ENCODE measurements at places on chromosomes 6 and 20.

DNA sequence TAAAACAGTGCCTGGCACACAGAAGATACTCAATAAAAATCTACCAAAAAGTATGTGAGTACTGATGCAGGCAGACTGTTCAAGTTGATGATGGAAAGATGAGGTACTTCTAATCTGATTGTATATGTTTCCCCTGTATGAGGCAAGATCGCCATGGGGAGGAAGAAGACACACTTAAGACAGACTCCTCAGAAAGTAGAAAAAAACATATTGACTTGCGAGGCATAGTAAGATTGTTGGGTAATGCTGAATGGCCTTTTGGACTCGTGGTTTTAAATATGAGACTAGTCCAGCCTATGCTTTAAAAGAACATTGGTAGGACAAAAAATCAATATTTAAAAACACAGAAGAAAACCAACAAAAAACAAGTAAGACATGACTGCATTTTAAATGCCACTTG is 72.6 kb downstream of the SHPRH start:
- DNase-seq: no peak

DNA sequence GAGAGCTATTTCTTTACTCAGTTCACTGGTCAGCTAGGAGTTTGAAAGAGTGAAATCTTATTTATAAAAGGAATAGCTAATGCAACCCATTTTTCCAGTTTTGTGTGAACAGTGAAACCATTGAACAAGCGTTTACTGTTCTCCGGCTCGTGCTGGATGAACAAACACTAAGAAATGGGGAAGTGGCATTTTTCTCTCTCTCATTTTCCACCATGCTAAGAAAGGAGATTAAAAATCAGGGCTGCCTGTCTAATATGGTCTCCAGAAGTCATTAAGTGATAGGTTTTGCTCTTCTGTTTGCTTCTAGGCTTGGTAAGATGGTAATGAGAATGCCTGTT is 774 bp upstream of the SFT2D1 start:
- no peak for DNase-seq

DNA sequence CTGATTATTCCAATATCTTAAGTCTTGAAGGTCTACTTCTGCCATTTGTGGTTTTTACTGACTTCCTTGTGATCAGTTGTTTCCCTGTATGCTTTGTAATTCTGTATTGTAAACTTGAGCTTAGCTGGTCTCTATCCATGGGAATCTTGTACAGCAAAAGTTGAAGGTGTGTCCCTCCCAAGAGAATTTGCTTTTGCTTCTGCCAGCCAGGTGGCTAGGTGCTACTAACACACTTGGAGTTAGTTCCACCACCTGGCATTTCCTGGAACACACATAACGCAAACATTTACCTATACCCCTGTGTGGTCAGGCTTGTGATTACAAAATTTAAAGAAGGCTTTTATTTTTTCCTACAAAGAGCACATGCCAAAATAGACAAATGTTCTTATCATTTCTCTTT is 141.2 kb downstream of the GRM4 start:
- DNase-seq: peak; percentile 86

DNA sequence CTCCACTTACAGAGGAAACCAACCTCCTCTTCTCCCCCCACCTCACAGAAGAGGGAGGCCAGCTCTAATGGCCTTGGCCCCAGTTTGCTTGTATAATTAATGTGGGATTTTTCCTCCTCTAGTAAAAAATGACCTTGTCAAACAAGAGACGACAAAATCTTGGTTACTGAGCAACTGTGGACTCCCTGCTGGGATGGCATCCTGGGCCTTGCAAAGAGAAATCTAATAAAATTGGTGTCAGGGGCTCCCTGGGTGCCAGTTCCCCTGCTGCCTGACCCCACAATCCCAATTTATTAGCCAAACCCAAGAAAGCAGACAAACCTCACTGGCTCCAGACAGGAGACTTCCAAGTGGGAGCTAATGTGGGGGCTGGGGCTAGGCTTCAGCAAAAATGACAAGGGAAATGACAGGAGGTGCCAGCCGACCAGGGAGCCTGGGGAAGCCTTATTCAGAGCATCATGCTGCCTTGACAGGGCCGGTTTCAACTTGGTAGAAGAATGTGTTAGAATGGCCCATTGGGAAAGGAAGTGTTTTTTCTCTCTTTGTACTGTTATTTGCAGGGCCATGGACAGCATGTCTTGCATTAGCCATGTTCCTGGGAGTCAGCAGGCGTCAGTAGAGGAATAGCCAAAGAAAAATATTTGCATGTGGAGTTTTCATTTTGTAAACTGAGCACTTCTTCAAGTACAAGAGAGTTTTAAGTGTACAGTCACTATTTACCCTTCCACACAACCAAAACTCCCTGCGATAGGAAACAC is 816.9 kb downstream of the DHX35 start:
- no peak for DNase-seq

GRCh38 chr6:112113431-112113830 is 26.0 kb downstream of the FAM229B start:
- DNase-seq: no peak

GRCh38 chr6:5679691-5680090 is 327.0 kb downstream of the NRN1 start:
- DNase-seq: no peak

DNA sequence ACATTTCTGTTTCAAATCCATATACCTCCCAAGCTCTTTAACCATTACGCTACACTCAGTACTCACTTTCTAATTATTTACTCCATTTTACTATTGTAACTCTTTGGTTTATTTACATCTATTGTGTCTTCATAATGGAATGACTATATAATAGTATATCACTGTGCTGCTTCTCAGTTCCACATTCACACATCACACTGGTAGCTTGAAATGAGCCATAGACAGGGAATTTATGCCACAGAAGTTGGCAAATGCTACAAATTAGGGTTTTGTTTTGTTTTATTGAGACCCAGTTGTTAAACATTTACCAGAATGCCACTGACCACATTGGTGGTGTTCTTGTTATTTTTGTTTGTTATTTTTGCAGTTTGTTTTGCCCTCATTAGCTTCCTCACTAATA is 213.9 kb downstream of the KCNQ5 start:
- DNase-seq: no peak

- DNase-seq: no peak
These were observed 119.2 kb downstream of the MRPL14 start for GRCh38 chr6:44007818-44008621.

DNA sequence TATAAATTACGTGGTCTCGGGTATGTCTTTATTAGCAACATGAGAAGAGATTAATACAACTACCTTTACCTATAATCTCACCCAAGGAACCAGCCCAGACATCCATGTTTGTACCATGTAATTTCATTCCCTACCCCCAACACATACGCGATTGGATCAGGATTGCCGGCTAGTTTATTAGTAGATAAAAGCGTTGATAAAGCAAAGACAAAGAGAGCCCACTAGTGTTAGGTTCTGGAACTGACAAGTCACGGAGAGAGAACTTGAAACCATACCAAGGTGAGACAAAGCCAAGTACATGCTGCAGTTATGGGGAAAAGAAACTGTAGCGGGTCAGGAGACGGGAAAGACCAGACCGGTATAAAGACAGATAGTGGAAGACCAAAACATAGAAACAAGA is 37.4 kb upstream of the FAM135A start:
- DNase-seq: no peak

DNA sequence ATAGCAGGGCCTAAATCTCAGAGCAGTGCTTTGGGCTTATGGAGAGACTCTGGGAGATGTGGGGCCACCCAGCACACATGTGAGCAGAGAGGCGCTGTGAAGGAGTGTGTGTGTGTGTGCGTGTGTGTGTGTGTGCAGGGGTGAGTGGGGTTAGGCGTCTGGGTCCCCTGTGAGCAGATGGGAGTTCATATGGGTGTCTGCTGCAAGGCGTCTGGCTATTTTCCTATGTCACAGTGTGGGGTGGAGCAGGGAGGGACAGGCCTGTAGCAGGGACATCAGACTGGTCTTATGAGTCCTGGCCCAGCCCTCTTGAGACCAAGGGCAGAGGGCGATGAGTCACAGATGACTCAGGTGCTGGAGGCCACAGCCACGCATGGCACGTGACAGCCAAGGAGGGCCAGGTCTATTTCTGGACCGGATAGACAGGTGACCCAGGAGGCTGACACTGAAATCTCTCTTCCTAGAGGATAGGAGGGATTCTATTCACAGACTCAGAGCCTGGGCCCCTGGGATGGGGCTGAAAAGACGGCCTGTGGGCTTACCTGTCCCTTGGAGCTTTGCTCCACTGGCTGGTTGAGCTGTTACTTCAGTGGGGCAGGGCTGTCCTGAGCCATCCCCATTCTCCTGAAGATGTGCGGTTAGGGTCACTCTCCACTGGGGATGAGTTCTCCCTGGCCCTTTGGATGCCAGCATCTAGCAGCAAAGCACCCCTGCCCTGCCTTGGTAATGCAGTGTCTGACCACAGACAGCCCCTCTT is 28.9 kb downstream of the VEGFA start:
- no peak for DNase-seq

DNA sequence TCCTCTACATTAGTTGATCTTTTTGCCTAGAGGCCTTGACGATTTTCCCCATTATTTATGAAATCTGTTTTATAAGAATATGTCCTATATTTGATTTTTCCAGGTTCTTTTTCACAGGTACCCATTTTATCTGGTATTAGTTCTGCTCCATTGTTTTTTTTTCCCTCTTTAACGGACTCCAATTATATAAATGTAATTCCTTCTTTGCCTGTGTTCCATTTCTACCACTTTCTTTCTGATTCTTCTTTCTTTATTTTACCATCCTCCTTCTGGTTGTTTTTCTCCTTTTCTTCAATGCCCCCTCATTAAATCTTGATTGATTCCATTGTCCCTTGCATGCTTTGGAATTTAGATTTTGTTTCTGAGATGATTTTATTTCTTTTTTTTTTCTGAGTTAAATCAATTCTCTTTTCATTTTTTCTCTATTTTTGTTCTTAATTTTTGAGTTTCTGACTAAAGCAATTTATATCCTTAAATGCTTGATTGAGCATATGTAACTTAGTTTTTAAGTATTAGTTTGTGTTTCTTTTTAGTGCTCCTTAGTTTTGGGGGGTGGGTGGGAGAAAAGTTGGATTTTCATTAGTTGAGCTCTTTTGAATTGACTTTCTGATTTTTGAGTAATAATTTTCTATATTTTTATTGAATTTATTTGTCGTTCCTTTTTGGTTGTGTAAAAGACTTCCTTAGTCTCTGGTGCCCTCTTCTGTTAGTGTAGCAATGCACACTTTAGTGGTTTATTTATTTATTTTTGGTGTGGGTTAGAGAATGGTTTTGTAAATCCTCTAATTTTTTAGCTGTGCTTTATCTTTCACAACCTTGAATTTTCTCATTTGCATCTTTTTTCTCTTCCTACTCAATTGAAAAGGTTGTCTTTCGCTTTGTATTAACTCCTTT is 140.8 kb downstream of the FARS2 start:
- DNase-seq: no peak

- peak; percentile 71 for DNase-seq
These were observed 7.9 kb downstream of the NKX2-2 start for GRCh38 chr20:21505810-21506530.

- peak; percentile 61 for DNase-seq
These were observed 121.8 kb downstream of the SULF2 start for GRCh38 chr20:47663354-47664067.

DNA sequence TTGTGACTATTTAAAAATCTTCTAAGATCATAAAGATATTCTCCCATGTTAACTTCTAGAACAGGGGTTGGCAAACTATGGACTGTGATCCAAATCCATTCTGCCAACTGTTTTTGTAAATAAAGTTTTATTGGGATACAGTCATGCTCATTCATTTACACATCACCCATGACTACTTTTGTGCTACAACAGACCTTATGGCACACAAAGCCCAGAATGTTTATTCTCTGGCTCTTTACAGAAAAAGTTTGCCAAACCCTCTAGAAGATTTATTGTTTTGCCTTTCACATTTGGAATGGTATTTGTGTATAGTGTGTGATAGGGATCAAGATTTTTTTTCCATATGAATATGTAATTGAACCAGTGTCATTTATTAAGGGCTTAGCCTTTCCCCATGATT is 341.7 kb downstream of the CD83 start:
- DNase-seq: no peak

GRCh38 chr20:34522969-34523871 is 7.0 kb downstream of the DYNLRB1 start:
- DNase-seq: peak; percentile 32

GRCh38 chr20:17776551-17776950 is 76.8 kb downstream of the BANF2 start:
- no peak for DNase-seq

GRCh38 chr6:45185403-45186251 is 142.5 kb upstream of the RUNX2 start:
- DNase-seq: no peak

GRCh38 chr6:95365454-95365853 is 211.9 kb upstream of the MANEA start:
- DNase-seq: no peak

DNA sequence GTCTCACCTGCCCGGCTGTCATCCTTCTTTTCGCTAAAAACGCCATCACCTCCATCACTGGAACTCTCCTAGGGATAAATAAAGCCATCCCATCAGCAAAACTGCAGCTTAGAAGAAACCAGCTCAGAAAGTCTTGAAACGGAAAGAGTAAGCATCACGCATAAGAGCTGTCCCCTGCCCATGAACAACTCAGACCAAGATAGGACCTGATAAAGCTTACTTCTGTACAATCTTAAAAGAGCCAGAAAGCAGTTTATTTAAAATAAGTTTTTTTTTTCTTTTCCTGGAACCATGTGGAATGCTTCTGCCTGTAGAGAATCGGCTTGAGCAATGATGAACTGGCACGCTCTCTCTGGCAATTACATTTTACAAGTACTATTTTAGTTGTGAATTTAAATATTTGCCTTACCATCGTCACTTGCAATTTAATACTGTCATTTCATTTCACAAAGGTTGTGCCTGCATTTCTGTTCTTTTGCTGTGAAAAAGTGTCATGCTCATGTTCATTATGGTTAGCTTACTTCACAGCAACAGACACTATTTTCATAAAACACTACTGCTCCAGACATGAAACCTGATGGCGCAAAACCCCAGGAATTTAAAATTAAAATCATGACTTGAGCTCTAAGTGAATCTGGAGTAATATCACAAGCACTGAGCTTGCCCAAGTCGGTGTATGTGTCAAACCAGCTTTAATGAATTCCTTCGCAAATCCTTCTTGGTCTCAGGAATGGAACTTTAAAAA is 59.6 kb upstream of the EMILIN3 start:
- DNase-seq: no peak

DNA sequence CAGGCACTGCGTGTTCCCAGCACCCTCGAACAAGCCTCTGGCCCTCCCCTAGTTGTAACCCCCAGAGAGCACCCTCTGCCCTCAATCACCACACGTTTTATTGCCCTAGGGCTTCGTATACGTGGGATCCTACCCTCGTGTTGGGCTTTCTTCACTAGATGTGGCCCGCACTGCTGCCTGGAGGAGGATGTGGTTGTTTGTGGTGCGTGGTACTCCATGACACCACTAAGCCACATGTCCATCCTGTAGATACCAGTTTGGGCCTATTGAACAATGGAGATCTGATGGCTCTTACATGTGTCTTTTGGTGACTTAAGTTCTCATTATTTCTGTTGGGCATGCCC is 17.0 kb downstream of the SLC2A4RG start:
- no peak for DNase-seq

GRCh38 chr20:33450867-33451266 is 7.3 kb upstream of the SNTA1 start:
- no peak for DNase-seq

Data from NCI-H2171 (cell line).